ENCODE measurements at places on chromosomes 16 and 17.

GRCh38 chr16:85313526-85314301 lies 201.4 kb upstream of the CIBAR2 start:
- DNase-seq = no peak

GRCh38 chr16:12272264-12272663 lies 295.7 kb downstream of the SNX29 start:
- no peak for DNase-seq

DNA sequence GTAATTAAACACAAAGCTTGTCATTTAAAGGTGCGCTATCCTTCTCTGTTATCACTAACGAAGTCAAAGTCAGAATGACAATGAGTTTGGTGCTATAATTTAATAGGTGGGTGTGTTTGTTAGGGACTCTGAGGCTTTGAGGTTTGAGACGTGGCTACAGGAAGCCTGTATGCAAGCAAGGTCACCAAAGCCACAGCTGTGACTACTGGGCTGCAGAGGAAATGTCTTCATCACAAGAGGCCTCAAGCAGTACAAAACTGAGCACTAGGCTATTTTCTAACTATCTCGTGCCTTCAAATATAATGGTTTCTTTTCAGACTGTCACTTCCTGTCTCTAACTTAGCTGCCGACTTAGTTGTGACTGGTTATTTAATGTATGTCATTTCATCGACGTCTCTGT lies 141.2 kb downstream of the AATF start:
- DNase-seq = peak; percentile 70

GRCh38 chr17:17172990-17173389 lies 33.1 kb downstream of the PLD6 start:
- no peak for DNase-seq

DNA sequence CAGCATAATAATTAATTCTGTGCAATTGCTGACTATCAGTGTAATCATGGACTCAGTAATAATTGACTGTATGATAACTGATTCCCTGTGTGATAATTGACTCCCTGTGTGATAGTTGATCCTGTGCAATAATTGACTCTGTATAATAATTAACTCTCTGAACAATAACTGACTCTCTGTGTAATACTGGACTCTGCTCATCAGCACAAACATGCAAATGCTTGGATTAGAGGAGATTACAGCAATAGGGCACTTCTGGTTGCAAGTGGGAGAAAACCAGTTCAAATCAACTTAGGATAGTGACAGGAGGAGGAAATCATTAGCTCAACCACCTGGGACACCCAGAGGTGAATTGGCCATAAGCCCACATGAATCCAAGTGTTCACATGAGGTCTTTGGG lies 582.1 kb downstream of the RBFOX1 start:
- no peak for DNase-seq

DNA sequence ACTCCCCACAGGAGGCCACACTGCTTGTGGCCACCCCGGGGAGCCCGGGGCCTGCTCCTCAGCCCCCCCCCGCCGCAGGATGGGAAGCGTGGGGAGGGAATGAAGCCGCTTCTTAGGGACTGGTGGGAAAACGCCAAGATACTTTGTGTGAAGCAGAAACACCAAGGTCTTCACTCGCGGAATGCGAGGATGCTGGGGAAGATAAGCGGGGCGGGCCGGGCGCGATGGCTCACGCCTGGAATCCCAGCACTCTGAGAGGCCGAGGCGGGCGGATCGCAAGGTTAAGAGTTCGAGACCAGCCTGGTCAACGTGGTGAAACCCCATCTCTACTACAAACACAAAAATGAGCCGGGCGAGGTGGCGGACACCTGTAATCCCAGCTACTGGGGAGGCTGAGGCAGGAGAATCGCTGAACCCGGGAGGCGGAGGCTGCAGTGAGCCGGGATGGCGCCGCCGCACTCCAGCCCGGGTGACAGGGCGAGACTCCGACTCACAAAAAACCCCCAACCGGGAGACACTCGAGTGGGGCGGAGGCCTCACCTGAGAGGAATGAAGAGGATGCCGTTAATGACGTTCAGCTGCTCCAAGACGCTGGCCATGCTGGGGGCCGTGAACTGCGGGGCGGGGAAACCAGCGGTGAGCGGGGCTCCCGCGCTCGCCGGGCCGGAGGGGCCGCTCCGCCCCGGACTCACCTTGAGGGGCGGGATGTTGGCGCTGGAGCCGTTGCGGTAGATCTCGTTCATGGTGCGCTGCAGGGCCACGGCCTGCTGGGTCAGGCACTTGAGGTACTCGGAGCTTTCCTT lies 20.3 kb downstream of the CLUH start:
- no peak for DNase-seq

GRCh38 chr17:79954281-79955166 lies 81.1 kb downstream of the TBC1D16 start:
- DNase-seq = no peak

GRCh38 chr17:1124896-1125787 lies 54.6 kb downstream of the ABR start:
- DNase-seq = no peak

DNA sequence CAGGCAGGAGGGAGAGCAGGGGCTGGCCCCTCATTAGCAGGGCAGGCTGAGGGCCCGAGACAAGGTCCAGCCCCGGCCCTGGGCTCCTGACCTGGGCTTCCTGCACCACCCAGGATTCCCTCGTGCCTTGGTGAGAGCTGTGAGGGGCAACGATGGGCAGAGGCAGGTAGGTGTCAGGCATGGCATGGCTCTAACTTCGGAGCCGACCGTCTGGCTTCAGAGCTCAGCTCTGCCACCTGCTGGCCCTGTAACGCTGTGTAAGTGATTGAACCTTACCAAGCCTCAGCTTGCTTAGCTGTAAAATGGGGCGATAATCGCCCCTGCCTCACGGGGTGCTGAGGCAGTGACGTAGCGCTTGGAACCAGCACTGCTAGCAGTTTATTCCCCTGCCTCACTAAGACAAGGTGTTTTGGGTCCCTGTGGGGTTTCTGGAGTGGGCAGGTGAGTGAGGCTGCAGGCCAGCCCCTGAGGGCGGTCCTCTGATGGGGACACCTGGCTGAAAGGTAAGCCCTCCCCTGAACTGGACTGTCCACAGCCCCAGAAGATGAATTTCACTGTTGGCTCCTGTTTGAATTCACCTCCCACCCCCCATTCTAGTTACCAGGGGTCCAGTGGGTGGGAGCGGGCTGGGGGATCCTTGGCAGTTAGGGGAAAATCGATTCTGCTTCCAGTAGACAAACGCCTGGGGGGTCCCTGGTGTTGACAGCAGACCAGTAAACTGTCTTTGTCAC lies 184.8 kb upstream of the GSE1 start:
- DNase-seq = peak; percentile 47

DNA sequence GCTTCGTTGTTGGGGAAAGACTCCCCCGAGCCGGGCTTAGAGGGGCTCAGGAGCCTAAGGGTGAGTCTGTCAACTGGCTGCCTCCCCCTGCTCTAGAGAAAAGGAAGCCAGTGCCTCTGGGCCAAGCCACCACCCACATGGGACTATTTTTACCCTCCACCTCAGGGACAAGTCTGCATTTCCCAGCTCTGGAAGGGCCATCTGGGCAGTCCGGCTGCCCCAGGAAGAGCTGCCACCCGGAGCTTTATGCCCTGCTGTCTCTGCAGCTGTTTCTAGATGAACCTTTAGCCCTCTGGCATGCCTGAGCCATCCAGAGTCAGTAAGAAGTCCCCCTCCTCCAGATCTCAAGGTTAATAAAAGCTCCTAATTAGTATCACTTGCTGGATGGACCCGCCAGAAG lies 5.3 kb upstream of the RPRML start:
- DNase-seq = no peak

- DNase-seq = no peak
Measured at GRCh38 chr16:6903671-6904070, 429.0 kb upstream of the RBFOX1 start.

GRCh38 chr17:17252149-17252661 lies 15.2 kb upstream of the FLCN start:
- DNase-seq = no peak

GRCh38 chr17:71666047-71666446 lies 454.8 kb upstream of the SOX9 start:
- DNase-seq = no peak

DNA sequence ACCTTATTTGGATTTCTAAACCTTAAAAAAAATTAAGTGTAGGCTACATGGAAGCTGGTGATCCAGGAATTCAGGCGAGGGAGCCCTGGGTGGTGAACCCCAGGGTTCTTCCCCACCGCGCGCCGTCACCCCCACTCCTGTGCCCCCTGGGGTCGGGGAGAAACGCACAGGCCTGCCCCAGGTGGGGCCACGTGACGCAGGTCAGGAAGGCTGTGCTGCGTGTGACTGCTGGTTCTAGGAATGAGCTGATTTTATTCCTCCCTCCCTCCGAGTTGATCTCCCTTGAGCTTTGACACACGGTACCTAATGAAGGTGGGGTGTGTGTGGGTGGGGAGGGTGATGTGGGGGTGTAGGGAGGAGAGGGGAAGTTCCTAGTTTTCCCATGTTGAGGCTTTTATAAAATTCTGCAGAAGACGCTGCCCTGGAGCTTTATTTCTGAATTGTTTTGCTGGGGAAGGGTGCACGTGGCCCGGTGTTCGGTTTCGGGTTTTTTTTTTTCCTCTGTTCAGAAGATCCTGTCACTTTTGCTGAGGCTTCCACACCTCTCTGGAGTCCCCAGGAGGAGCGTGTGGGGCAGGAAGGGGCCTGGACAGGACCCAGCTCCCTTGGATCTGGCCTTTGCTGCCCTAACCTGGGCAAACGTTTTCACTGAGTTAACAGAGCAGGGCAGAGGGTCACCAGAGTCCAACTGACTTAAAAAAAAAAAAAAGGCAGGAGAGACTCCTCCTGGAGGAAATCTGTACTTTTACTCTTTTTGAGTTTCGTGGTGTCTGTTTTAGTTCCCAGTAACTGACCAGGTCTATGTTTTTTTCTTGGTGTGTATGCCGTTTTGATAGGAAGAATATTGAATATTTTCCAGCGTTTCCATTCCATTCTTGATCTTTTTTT lies 55.8 kb upstream of the GSE1 start:
- DNase-seq = peak; percentile 46

DNA sequence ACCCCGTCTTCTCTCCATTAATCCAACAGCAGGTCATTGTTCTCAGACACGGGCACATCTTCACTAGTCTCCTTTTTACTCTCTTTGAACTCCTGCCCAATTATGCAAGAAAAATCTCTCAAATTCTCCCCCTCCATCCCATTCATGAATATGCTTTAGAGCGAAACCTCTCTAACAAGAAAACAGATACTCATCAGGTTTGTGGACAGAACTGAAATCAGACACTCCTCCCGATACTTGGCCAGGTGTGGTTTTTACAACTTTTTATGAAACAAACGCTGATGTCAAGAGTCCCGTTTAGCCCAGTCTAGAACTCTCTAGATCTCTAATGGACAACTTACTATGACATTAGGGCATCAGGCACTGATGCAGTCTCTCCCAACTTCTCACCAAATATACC lies 40.9 kb downstream of the PIK3R5 start:
- no peak for DNase-seq

GRCh38 chr17:32523017-32523680 lies 36.4 kb downstream of the CDK5R1 start:
- DNase-seq = peak; percentile 39

GRCh38 chr17:79883202-79883601 lies 44.0 kb upstream of the CBX4 start:
- DNase-seq = no peak

DNA sequence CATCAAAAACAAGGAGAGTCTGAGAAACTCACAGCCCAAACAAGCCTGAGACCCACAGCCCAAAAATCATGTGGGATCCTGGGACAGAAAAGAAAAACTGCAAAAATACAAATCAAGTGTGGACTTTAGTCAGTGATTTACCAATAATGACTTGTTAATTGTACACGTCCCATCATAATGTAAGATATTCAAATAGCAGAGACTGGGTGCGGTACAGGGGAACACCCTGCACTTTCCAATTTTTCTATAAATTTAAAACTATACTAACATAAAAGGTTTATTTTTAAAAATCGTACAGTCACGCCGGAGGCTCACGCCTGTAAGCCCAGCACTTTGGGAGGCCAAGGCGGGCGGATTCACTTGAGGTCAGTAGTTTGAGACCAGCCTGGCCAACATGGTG lies 8.8 kb downstream of the CEP131 start:
- DNase-seq = no peak

GRCh38 chr16:28140788-28141618 lies 70.8 kb downstream of the XPO6 start:
- peak; percentile 90 for DNase-seq

GRCh38 chr17:34393401-34393800 lies 30.4 kb upstream of the CCL1 start:
- no peak for DNase-seq

DNA sequence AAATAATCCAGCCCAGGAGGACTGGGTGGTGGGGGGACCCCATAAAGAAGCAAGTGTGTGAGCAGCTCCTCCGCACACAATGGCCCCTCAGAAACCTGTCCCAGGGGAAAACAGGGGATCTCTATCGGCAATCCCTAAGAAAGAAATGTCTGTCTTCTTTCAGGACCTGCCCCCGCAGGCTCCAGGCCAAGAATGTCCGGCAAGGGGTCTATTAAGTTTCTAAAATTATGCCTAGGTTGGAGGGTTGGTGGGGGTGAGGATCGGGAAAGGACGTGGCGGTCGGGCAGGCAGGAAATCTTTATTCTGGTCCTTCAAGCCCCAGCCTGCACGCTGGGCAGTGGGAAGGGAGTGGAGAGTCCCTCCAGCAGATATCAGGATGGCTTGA lies 23.4 kb upstream of the LITAF start:
- DNase-seq = no peak

- no peak for DNase-seq
Measured at GRCh38 chr17:67412032-67412431, 35.0 kb downstream of the PITPNC1 start.

DNA sequence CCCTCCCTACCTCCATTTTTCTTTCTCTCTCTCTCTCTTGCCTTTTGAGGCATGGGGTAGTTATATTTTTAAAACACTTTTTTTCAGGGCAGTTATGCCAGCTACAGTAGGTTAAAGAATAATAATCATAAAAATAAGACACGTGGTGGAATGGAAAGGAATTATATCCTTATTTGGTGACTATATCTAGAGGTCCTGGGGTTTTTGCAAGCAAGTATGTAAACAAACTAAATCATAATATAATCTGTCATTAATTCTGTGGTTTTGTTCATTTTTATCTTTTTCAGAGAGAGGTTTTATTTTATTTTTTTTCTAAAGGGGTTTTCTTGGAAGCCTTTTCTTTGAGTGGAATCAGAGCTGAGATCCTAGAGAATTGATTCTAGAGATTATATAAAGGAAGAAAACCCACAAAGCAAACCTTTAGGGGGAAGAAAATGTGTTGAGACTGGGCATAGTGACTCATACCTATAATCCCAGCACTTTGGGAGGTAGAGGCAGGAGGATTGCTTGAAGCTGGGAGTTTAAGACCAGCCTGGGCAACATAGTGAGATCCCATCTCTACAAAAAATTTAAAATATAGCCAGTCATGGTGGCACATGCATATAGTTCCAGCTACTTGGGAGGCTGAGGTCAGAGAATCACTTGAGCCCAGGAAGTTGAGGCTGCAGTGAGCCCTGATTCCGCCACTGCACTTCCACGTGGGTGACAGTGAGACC lies 53.2 kb downstream of the NQO1 start:
- DNase-seq = no peak

- no peak for DNase-seq
Measured at GRCh38 chr16:2056681-2057407, 9.1 kb downstream of the TSC2 start.

Data from CD4-positive, alpha-beta T cell treated with Interleukin-15 for 4 hours (primary cell).